ENCODE measurements at places on chromosomes 6 and 20.
A peak's percentile ranks its signal among the peaks of the same experiment; 100 is the strongest.

DNA sequence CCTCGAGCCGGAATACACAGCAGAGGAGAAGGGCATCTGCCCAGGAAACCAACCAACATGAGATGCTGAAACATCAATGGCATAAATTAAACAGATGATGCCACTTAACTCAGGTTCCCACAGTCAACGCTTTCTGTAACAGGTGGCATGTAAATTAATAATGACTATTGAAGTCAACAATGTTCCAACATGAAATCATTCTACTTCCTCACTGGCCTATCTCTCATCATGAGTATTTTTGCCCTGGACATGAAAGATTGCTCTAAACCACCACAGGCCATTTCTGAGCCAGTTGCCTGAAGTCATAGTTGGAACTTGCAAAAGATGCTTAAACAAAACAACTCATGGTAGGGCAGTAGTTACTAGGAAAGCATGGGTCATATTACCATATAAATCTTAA lies 397.9 kb upstream of the JARID2 start:
- DNase-seq: no peak

DNA sequence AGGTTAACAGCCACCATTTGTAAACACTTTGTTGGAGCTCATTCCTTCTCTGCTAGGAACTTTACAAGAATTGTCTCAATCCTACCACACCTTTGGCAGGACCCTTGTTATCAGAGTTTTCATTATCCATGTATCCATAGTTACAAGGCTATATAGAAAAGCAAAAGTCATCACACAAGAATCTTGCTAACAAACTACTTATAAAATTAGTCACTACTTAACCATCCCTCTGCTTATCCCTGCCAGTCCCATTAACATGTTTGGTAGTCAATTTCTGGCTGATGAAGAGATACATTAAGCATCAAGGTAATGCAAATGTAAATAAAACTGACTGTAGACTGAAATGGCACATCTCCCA lies 10.4 kb downstream of the ZSWIM3 start:
- DNase-seq: no peak

GRCh38 chr6:45052325-45052724 lies 275.8 kb upstream of the RUNX2 start:
- DNase-seq: no peak

DNA sequence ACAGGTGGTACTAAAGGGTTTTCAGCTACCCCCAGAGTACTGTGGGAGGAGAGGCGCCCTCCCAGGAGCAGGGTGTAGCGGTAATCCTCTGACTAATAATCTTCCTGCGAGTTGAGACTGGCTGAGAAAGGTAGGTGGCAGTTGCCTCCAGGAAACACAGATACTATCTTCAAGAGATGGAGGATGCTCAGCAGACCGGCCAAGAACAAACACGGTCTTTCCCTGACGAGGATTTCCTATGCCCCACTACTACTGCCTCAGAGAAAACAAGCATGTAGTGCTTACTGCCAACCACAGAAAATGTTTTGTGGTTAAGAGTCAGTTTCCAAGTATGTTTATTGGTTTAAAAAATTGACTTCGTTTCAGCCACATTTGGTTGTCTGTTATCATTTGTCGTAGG lies 26.8 kb downstream of the C6orf89 start:
- peak; percentile 54 for DNase-seq

DNA sequence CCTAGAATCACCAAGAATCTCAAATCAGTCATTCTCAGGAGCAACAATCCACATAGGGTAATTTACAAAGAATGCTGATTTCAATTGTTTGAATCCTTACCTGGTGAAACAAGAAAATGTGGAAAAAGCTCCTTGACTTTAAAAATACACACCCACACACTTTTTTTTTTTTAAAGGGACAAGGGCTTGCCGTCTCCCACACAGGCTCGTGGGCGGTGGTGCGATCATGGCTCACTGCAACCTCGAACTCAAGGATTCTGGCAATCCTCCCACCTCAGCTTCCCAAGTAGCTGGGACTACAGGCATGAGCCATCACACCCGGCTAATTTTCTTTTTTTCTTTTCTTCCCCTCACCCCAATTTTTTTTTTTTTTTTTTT lies 30.7 kb downstream of the PARD6B start:
- DNase-seq: no peak

GRCh38 chr6:17714177-17714576 lies 7.5 kb upstream of the NUP153 start:
- no peak for DNase-seq

GRCh38 chr6:13431861-13432465 lies 55.4 kb downstream of the GFOD1 start:
- no peak for DNase-seq

DNA sequence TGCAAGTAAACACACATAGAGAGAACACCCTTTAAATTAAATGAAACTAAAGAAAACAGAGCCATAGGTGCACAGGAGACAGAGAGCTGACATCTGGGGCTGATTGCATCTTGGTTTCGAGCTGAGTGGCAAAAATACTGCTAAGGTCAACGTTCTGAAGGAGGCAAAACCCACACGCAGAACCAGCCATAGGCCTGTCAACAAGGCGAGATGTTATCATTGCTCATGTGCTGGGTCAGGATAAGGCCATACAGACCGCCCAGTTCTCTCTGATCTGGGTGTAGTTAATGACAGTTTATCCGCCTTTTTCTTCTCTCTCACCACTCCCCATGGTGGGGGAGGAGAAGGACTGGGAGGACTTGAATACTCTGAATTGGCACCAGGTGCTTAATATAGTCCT lies 4.5 kb upstream of the FAM110A start:
- no peak for DNase-seq

DNA sequence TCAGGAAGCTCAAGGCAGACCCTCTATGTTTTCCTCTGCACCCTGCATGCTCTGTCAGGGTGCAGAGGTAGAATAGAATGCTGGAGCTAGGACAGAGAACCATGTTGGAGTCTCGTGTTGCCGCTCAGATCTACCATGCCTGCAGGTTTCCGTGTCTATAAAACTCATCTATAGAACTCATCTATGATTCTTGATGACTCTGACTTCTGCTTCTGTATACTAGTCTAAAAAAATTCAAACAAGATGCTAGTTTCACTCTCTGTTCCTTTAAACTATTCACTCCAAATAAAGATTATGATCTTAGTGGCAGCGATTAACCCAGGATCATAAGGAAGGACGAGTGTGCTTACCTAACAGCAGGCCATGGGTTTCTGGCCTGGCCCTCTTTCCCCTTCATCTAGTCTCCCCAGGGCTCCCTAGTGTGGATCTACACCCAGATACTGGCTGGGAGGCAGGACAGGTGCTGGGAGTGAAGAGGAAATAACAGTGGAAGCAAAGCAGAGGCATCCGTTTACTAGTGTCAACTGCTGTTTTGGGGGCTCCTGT lies 162.7 kb upstream of the SUPT3H start:
- no peak for DNase-seq

- no peak for DNase-seq
Measured at GRCh38 chr6:159461266-159461665, 231.8 kb downstream of the SOD2 start.

- DNase-seq: no peak
Measured at GRCh38 chr6:169893624-169894023, 142.2 kb downstream of the ERMARD start.

DNA sequence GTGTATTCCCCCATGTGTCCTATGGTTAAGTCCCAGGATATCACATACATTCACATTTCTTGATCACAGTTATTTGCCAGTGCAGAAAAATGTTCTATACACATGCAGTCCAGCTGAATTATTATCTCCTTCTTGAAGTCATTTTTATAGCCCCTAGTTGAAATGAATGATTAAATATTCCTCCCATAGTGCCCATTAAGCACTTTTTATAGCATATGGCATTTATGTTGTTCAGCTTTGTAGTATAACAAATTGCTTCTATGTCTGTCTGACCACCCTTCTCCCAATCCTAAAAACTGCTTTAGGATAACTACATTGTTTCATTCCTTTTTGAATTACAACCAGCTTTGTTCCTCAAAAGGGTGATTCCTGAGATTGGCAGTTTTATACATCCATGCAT lies 123.5 kb downstream of the ADGRB3 start:
- no peak for DNase-seq

DNA sequence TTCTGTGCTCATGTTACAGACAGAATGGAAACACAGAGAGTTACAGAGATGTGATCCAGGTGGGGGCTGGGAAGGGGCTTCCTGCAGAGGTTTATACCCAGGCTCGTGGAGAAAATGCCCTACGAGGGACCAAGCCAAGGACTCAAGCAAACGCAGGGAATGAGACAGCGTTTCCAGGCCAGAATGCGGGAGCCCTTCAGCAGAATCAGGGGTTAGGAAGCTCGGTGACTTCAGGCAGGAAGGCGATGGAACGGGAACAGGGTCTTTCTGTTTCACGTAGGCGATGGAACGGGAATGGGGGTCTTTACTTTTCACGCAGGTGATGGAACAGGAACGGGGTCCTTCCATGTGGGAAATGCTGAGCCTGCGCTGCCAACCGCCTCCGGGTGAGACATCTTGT lies 82.6 kb downstream of the THBS2 start:
- no peak for DNase-seq

GRCh38 chr6:79630883-79631692 lies at the start of gene SH3BGRL2:
Gene SH3BGRL2, plus strand, starts transcription at chr6:79631329. Its CDS starts 133 bp downstream, at chr6:79631462.
- peak; percentile 22 for DNase-seq

DNA sequence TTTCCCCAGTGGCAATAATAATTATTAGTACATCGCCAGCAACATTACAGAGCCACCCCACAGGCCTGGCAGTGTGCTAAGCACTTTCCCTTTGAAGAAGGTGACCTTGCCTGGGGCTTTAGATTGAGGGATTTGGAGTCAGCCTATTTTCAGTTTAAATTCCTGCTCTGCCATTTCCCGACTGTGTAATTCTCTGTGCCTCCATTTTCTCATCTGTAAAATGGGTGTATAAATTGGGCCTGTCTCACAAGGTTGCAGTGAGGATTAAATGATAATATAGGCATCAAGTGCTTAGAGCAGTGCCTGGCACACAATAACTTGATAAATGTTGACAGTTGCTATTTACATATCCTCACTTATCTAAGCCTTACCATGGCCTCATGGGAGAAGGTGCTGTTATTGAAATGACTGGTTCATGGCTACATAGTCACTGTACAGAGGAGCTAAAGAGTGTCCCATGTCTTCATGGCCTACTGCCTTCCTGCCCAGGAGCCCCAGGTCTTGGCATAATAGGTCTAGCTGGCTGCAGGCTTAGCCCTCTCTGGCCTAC lies 5.1 kb upstream of the SCRT2 start:
- DNase-seq: no peak

- no peak for DNase-seq
Measured at GRCh38 chr6:159665868-159666635, 27.0 kb downstream of the SOD2 start.

GRCh38 chr6:149410557-149410956 lies 10.5 kb downstream of the SUMO4 start:
- no peak for DNase-seq

DNA sequence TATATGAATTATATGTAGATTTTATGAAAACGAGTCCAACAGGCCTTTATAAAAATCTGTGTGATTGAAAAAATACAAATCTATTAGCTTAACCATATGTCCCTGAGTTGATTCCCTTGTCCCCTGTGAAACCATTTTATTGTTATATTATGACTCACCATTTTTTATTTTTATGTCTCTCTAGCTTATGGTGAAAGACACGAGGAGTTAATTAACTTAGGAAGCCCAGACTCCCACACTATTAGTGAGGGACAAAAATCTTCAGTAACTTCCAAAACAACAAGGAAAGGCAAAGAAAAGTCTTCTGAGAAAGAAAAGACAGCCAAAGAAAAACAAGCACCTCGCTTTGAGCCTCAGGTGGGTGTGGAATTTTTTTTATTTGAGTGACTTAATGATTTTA lies 183.1 kb downstream of the ADGB start:
- DNase-seq: no peak

DNA sequence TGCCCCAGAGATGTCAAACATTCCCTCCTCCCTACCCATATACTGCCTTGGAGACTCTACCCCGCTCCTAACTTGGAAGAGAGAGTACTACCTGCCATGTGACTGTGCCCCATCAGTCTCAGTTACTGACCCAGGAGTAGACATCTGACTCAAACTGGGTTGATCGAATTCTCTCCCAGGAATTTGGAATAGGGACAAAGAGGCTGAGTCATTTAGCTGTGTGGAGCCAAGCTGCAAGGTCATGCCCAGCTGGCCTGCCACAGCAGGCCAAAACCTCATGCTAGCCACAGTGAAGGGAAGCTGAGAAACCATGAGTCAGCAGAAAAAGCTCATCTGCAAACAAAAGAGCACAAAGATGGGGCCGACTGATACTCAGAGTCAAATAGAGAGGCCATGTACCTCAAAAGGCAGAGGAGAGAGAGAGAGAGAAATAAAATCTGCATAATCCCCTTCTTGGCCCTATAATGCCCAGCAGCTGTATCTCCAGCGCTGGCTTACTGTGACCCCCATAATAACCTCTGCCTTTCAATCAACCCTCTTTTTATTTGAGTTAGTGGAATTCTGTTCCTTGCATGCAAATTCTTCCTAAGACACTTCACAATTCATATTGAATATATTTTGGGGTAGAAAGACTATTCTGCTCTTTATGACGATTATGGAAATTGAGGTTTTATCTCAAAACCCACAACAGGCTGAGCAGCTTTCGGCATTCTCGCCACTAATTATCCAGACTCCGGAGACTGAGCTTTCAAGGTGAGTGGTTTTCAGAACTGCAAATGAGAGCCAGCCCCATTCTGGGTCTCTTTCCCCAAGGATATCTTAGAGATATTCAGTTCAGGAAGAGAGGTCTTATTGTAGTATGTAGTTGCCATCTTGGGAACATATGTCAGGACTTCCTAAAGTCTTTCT lies 21.4 kb upstream of the AKIRIN2 start:
- DNase-seq: peak; percentile 58

GRCh38 chr6:125392682-125393081 lies 90.9 kb upstream of the HDDC2 start:
- no peak for DNase-seq

- peak; percentile 73 for DNase-seq
Measured at GRCh38 chr20:23350904-23351838, 580 bp downstream of the NXT1 start.

DNA sequence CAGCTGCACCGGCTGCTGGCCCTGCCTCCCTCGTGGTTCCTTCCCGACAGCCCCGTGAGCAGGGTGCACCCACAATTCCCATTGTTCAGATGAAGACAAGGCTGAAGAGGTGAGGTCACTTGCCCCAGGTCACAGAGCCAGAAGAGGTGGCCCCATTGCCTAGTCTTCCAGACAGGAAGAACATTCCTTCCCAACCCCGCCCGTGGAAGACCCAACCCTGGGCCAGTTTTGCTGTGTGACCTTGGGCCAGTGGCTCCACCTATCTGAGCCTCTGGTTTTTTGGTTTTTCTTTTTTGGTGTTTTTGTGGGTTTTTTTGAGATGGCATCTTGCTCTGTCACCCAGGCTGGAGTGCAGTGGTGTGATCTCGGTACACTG lies 61.7 kb downstream of the RIPOR3 start:
- DNase-seq: no peak
